Muscle of back (tissue), 13 donors: ENCODE measurements at places on chromosomes 12 and 14.

DNA sequence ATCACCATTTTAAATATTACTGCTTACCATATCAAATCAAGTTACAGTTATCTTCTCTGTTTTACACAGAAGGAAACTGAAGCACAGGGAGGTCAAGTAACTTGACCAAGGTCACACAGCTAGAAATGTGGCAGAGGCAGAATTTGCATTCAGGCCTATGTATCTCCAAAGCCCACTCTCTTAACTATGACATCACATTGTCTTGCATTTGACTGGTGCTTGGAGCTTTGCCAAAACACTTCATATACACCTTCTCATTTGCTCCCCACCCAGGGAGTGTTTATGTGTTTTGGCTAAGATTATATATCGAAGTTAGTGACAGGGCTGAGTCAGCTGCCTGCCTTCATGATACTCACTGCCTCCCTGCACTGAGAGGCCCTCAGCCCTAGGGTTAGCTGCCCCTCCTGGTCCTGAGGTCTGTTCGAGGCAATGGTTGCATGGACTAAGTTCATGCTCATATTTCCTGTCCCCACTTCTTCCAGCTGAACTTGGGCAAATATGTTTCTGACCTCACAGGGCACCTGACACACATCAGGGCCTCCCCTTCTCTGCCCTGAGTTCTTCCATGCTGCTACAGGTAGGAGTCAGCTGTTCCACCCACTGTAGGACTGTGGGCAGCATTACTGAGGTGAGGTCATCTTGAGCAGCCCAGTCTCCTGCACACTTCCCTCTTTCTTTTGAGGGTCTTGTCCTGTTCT is 1.8 kb downstream of the GALNT6 start:
- DNase-seq: no peak

DNA sequence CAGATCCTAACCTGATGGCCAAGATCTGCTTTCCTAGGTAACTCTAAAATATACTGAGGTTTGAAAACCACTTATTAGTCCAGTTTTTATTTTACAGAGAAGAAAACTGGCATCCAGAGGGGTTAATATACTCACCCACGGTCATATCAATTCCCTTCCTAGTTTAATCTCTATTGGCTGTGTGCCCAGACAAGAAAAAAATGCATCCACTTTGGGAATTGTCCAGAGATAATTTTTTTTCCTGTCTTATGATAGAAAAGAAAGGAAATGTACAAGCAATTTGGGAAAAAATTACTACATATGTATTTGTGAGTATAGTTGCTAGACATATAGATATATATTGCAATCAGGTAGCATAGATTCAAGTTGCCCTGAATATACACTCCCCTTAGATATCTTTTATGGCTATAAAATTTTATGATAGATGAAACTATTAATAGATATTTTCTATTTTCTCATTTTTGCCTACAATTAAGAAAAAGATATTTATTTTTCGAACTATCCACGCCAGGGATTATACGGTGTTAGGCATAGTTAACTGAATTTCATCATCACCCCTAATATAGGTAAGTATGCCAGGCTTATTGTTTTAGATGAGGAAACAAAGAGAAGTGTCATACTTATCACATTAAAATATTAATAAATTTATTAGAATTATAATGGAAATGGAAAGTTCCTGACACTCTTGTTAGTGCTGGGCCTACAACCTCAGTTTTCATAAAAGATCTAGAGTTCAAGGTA is 100.5 kb upstream of the SLC38A2 start:
- peak; percentile 62 for DNase-seq

- DNase-seq: no peak
Observed at GRCh38 chr14:23545740-23546365, 5.7 kb downstream of the ZFHX2 start.

GRCh38 chr12:116969615-116970585 is 59.1 kb downstream of the FBXW8 start:
- DNase-seq: peak; percentile 40

GRCh38 chr12:9808504-9808903 is 18.8 kb upstream of the KLRF1 start:
- no peak for DNase-seq

DNA sequence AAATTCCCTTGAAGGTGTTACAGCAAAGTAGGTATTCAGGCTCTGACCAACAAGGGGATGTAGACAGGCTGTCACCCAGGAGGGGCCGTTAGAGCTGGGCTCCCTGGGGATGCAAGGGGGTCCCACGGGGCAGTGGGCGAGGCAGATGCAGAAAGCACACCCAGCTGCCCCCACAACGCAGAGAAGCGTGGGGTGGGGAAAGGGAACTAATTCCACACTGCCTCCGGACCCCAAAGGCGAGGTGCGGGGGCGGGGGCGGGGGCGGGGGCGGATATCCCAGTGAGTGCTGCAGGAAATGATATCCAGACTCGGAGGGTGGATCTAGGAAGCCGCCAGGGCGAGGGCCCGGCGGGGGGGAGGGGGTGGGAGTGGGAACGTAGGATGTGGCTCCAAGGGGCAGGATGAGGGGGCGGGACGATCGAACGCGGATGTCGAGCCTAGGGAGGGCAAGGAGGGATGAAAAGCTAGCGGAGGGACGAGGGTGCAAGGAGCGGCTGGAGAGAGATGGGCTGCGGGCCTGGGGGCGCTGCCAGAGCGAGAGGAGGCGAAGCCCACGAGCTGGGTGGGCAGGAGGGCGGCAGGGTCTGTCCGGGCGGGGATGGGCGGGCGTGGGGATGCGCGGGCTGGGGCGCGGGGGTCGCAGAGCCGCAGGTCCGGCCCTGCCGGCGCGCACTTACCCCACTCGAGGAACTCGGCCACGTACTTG is 874 bp downstream of the CDC42BPB start:
- peak; percentile 47 for DNase-seq

- no peak for DNase-seq
Observed at GRCh38 chr12:76859611-76860010, 19.2 kb downstream of the CSRP2 start.

GRCh38 chr14:92173668-92174067 is 51.9 kb downstream of the CPSF2 start:
- no peak for DNase-seq
